ENCODE measurements at places on chromosomes 6 and 20.
A peak's percentile ranks its signal among the peaks of the same experiment; 100 is the strongest.

- no peak for DNase-seq
Measured at GRCh38 chr6:115882771-115883170, 177.9 kb downstream of the FRK start.

- no peak for DNase-seq
Measured at GRCh38 chr6:82617648-82618047, 254.0 kb downstream of the TPBG start.

DNA sequence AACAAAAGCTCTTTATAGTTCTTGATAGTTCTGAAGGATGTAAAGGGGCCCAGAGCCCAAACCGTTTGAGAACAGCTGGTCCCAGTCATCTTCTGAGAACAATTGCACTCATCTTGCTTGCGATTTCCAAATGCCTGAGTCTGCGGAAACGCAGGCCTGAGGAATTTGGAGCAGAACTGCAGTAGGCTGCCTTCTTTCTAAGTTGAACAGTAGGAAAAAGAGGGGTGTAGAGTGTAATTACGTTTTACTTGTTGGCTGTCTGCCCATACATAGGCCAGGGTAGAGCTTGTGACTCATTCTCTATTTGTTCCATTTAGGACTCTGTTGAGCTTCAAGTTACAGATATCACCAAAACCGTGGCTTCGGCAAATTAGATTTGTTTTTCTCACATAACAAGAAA lies 42.0 kb upstream of the KIF16B start:
- DNase-seq: no peak

DNA sequence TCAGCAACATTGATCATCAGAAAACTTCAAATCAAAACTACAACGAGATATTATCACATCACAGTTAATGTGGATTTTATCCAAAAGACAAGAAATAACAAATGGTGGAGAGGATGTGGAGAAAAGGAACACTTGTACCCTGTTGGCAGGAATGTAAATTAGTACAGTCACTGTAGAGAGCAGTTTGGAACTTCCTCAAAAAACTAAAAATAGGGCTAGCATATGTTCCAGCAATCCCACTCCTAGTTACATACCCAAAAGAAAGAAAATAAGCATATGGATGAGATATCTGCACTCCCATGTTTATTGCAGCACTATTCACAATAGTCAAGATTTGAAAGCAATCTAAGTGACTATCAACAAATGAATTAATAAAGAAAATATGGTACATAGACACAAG lies 887.7 kb upstream of the MAN1A1 start:
- no peak for DNase-seq

DNA sequence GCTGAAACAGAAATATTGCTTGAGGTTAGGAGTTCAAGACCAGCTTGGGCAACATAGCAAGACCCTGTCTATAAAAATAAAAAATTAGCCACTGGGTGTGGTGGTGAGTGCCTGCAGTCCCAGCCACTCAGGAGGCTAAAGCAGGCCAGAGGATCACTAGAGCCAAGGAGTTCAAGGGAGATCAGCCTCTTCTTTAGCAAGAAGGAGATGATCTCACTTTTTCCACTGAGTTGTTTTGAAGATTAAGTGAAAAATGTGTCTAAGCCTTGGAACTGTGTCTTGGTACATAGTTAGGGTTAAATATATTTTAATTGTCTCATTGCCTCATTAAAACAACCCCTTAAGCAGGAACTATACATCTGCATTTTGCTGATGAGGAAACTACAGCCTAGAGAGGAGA lies 279.0 kb upstream of the ZFP64 start:
- DNase-seq: no peak

GRCh38 chr6:13351271-13351670 lies 22.9 kb upstream of the TBC1D7 start:
- DNase-seq: no peak

GRCh38 chr6:100685747-100686146 lies 195.4 kb downstream of the ASCC3 start:
- DNase-seq: no peak

DNA sequence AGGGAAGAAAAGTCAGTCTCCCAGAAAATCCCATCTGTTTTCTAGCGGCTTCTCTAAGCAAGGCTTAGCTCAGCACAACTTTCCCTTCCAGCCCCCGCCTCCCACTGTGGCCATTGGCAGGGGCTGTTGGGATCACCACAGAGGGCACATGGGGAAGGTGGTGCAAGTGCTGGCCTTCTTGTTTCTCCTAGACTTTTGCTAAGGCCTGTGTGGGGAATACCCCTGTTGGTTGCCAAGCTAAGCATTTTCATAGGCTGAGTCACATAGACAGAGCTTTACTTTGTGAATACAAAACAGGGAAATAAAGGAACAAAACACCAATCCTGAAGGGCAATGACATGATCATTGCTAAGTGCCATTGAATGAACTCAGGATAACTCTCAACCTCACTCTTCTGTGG lies 32.4 kb upstream of the TIAM2 start:
- DNase-seq: peak; percentile 70

- no peak for DNase-seq
Measured at GRCh38 chr20:63744574-63745423, 5.2 kb downstream of the SLC2A4RG start.

DNA sequence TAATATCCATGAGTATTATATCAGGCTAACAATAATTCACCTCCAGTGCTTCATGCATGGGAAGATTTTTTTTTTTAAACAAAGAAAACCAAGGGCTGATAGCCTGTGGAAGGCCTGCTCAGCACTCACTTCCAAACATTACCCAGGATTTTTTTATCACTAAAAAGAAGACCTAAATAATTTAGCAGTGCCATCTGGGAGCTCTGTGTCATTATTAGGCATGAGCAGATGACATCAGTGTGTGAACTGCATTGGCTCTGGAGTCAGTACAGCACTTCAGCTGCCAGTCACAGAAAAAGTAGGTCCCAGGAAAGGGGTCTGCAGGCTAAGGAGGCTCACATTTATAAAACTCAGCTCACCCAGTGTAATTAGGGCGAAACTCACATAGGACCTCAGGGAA lies 94.8 kb downstream of the COL21A1 start:
- DNase-seq: no peak

- DNase-seq: no peak
Measured at GRCh38 chr6:27441001-27441400, 31.9 kb downstream of the ZNF184 start.

DNA sequence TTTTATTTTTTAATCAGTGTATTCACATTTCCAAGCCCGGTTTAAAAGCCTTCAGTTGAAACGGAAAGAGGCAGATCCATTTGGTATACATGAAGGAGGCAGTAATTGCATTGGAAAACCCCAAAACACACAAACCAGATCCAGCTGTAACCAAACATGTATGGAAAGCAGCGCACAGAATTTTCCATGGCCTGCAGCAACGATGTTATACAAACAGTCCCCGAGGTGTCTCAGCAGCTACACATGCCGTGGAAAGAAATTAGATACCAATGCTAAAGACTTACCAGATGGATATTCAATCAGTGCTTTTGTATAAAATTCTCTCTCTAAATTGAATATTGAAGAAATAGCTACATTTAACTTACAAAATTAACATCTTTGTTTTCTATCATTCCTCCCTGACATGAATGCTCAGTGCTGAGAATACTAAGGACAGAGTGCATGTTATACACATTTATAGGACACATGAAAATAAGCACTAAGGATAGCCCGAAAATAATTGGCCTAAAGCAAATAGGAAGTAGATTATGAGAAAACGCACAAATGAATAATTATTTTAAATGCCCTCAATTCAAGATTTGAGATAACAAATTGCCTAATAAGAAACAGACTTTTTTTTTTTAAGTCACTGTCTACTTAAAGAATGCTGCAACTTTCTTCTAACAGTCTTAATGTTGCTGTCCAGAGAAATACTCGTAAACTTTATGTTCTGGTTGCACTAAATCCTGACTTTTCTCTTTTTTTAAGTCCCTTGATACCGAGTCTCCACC lies 713.1 kb downstream of the HDGFL1 start:
- no peak for DNase-seq

- DNase-seq: peak; percentile 57
Measured at GRCh38 chr20:50534567-50534966, 24.4 kb downstream of the PTPN1 start.

Measured in suppressor macrophage (primary cell).